ENCODE measurements at places on chromosomes 4 and X.

DNA sequence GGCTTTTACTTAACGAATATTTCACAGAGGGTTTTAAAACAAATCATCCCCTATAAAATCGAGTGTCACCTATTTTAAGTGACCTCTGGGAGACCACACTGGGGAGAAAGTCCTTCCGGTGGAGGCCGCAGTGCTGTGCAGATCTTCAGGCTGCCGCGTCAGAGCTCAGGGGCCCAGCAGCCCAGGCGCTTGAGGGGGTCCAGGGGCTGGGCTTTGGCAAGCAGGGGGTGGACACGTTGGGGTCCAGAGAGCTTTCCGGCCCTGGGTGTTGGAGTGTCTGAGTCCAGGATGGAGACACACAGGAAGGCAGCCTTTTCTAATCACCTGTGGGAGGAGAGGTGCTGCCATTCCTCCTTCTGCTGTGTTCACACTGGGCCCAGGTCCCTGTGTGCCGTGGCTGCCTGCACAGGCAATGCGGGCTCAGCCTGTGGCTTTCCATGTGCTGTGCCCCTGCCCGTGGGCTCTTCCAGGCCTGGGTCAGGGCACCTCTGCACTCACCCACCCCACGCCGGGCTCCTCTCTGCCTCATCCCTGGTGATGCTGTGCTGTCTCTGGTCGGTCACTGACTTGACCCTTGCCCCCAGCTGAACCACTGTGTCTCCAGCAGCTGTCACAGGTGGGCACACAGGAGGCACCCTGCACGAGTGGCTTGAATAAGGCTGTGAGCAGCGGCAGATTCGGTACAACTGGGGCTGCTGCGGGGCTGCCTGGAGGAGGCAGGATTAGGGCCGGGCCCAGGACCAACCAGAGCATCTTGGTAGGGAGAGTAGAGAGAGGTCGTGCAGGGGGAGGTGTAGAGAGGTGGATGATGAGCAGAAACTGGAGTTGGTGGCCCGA, 10.0 kb downstream of the HTRA3 start:
- no peak for DNase-seq

- DNase-seq: no peak
Observed at GRCh38 chrX:101682723-101683122, 23.1 kb upstream of the ARMCX2 start.

DNA sequence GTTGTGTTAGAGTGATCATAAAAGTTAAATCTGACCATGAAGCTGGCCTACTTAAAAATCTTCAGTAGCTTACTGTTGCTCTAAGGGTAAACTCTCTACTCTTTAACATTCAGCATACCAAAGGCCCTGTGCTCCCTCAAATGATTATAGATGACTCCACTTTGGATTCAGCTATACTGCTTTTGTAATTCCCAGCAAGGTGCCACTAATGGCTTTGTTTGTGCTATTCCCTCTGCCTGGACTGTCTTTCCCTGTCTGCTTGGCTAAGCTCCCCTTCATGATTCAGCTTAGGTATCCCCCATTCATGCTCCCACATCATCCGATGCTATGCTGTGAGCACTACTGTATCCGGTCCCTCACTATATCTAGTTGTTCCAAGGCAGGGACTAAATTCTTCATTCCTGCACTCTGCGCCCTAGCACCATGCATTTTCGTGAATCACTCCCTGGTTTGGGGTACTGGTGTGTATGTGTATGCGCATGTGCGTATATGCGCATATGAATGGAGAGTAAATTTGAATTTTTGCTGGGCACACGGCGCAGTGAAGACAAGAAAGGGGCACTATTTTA, 453 bp upstream of the PBDC1 start:
- DNase-seq: no peak

GRCh38 chrX:63664083-63664482, 120.9 kb downstream of the ARHGEF9 start:
- DNase-seq: peak; percentile 9

GRCh38 chr4:31539284-31540069, 819.3 kb downstream of the PCDH7 start:
- DNase-seq: peak; percentile 79

DNA sequence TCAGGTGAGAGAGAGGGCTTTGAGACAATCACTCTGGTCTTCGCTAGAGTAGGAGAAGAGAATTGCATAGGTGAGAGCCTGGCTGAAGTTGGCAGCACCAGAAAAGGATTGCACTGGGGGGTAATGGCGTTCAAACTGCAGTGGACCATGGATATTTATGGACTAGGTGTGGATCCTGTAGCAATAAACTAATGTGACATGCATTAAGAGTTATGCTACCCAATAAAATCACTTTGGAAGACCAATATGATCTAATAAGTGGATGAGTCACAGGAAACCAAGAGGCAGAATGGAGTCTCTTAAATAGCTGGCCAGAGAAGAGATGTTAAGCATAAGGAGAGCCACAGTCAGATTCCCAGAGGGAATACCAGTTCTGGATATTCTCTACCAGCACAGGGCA, 259.8 kb downstream of the FBXO8 start:
- no peak for DNase-seq

DNA sequence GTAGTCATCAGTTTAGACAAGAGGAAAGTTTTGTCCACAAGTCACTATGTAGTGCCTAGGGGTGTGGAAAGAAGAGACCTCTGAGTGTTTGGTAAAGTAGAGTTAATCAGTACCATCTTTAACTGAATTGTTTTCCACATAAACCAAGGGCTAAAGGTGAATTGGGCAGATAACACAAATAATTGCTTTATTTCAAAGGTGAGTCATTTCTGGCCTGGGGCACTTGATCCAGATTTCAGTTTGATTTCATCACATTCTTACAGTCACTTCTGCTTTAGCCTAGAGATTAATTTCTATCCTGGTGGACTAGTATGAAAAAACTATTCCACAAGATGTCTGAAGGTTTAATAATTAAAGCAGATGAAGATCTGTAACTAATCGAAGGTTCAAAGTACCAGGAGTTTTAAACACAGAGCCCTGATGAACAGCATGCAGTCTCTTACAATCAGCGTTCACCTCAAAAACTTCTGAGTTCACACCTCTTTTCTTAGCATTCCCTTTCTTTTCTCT, 74.5 kb upstream of the BOD1L1 start:
- DNase-seq: peak; percentile 53

DNA sequence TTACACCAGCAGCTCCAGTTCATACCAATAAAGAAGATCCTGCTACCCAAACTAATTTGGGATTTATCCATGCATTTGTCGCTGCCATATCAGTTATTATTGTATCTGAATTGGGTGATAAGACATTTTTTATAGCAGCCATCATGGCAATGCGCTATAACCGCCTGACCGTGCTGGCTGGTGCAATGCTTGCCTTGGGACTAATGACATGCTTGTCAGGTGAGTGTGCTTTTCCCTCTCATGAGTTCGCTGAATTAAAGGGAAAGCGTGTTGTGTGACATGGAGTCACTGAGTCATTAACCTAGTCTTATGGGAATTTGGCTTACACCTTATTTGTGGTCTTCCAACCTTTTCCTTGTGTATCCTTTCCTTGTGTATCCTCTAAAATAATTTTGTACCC, 15.9 kb downstream of the TMEM165 start:
- DNase-seq: no peak

DNA sequence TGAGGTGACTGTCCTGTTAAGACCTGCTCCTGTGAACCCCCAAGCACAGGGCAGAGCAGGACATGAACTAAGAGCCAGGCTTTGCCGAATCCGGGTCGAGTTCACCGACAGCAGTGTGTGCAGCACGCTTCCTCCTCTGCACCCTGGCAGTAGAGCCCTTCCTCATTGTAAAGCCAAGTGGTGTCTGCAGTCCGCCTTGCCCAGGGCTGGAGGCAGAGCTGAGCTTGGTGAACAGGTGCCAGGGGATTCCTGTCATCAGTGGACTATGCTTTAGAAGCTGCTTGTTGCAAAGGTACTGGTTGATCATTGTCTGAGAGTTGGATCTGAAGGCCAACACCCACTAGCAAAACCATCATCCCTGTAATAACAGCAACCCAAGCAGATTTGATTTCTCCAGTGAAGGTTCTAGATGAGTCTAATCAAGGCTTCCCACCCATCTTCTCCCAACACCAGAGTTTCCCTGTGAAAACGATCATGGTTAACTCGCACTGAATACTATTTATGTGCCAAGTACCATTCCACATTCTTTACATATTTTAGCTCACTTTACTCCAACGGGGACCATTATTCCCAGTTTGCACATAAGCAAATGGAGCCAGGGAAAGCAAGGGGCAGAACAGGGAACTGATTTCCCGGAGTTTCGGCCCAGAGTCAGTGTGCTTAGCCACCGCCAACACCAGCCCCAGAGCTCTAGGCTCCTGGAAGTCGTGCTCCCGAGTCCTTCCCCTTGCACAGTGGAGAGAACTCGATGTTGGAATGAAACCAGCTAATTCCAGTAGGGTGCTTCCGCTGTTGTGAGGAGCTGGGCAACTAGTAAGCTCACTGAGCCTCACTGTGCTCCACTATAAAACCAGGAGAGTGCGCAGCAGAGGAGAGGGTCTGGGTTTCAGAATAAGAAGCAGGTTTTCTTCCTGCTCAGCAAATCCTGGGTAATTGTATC, 1.4 kb upstream of the SLC34A2 start:
- peak; percentile 38 for DNase-seq

- DNase-seq: peak; percentile 32
Observed at GRCh38 chrX:31036895-31037294, 34.9 kb downstream of the FTHL17 start.

DNA sequence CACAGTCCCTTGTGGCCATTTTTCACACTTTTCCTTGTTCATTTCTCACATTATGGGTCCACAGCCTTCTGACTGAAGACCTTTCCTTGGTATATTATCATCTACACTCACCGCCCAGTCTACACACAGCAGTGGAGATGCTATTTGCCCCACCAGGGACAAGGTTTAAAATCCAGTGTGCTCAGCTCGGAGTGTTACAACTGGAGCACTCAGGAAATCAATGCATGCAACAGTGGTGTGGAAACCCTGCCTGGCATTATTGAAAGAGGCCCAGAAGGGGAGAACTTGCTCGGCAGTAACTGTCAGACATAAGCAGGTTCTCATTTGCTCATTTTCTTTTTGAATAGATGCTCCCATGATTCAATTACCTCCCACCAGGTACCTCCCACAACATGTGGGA, 340.9 kb downstream of the DHRSX start:
- no peak for DNase-seq

DNA sequence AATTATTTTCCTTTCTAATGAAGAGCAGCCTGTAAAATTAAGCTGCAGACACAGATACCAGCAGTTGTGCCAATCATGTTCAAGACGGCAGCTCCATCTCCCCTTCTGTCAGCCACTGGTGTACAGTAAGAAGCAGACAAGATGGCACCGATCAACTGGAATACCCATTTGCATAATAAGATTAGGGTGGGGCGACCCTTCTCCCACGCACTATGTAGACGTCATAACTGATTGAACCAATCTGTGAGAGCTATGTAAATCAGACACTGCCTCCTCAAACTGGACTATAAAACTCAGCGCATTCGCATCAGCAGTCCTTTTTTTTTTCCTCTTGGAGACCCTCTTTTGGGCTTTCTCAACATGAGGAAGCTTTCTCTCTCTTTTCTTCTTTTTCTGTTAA, 40.4 kb upstream of the INTS6L start:
- no peak for DNase-seq

DNA sequence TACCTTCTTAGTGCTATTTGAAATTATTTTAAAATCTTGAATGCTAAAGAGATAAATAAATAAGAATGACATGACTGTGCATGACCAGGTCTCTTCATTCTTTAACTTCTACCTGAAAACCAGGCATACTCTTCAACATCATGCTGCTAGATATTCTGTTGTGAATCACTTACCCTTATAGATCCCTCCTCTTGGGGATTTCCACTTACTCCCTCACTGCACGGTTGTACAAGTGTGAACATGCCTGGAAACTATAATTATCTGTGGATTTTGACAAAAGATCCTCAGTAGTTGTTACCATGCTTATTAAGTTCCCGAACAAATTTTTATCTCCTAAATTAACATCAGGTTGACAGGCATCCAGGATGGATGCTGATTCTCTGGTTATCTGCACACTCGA, 54.3 kb downstream of the ADGRL3 start:
- DNase-seq: no peak

DNA sequence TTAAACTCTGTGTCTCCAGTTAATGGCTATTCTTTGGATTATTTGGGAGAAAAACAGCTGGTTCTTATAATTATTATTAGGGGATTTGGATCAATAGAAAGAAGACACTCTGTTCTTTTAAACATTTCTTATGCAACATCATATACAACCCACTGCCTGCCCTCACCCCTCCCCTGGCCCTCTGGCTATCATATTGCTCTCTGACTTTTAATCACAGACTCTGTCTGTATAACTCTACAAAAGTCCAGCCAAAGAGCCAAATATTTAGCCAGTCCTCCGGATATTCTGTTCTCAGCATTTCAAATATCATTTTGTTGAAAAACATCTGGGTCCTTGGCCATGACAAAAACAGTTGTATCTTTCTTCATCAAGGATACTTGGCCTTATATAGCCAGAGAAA, 19.0 kb upstream of the PACRGL start:
- DNase-seq: no peak

GRCh38 chrX:69616457-69617203, 717 bp downstream of the EDA start:
- no peak for DNase-seq

Data from MV-4-11 (cell line).